ENCODE measurements at places on chromosomes 5 and 9. TPM values are rescaled to one million over a fixed set of nuclear protein-coding genes. Genes with fewer than 3 reads are reported as not detected.

The LECT2 gene
- 6.5 TPM for total RNA-seq

The FAM221B gene
- not detected for total RNA-seq

The GOLPH3 gene
- 66.6 TPM for total RNA-seq

The LHFPL2 gene
- 2.4 TPM for total RNA-seq

The FAM219A gene
- total RNA-seq: 5.9 TPM

The SH3RF2 gene
- total RNA-seq: 18.0 TPM

The ALDH1A1 gene
- total RNA-seq: 527 TPM

The ADAMTS13 gene
- 21.4 TPM for total RNA-seq

The PCDHGA2 gene
- total RNA-seq: 1.1 TPM

The FUT7 gene
- total RNA-seq: 0.08 TPM

All from left lobe of liver (tissue), 2 donors.